GM12864 (cell line): ENCODE measurements at places on chromosomes 11 and 22.

DNA sequence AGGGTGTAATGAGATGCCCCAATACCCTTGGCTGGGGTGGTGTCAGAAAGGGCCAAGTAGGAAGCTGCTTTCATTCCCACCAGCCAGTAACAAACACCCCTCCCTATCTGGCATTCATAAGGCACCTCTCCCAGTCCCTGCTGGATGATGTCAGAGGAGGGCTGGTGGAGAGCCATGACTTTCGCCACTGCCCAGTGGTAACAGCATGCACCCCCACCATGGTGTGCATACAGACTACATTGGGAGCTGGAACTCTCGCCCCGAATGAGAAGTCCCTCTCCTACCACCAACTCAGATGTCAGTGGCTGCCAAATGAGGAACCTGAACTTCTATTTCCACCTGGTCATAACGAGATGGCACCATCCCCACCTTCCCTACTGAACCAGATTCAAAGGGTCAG lies 73.3 kb downstream of the SGSM3 start:
- DNase-seq: no peak

- DNase-seq: no peak
Measured at GRCh38 chr22:30968015-30968923, at the start of gene MORC2. TSS of gene MORC2 (minus strand) at chr22:30968774. CDS start at chr22:30967889, 885 bp downstream.

DNA sequence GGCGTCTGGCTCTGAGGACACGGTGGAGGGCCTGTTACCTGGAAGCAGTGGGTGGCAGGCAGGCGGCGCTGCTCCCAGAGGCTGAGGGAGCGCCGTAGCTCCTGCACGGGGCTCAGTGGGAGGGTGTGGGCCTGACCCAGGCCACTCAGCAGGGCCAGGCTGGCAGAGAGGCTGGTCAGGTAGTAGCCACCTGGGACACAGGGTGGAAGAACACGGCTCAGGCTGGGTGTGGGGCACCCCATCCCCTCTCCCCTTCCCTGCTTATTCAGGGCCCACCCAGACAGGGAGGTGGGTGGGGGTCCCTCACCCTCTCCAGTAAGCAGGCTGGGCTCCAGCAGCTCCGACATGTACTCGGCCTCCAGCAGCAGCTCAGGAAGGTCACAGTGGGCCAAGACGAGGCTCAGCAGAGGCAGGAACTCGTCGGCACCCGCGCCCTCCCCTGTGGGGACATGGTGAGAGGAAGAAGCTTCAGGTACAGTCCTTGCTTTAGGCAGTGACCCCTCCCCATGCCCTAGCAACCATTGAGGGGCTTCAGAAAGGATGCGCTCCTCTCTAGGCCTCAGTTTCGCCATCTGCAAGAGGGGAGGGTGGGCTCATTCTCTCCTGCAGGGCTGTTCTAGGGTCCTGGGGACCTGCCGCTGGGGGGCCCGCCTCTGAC lies 2.9 kb downstream of the RIN1 start:
- DNase-seq: no peak

- no peak for DNase-seq
Measured at GRCh38 chr22:37569009-37569920, 9.0 kb downstream of the CDC42EP1 start.

GRCh38 chr11:90476442-90477007 lies 253.7 kb upstream of the CHORDC1 start:
- peak; percentile 19 for DNase-seq

GRCh38 chr22:35445933-35446332 lies 46.0 kb downstream of the MCM5 start:
- DNase-seq: no peak

GRCh38 chr11:64305691-64306562 lies 603 bp downstream of the ESRRA start:
- no peak for DNase-seq

DNA sequence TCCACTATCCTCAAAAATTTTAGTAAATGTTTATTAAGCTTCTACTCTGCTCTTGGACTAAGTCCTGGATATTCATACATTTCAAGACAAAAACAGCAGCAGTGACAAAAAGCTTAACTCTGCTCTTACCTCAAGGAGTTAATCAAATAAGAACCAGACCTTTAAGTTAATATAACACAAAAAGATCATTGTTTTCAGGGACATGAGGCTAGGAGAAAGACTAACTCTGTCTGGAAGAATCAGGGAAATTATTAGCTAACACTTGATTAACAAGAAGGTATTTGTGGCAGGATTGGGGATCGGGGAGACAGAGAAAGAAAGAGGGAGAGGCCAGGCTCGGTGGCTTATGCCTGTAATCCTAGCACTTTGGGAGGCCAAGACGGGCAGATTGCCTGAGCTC lies 74.4 kb downstream of the PPP2R1B start:
- no peak for DNase-seq

DNA sequence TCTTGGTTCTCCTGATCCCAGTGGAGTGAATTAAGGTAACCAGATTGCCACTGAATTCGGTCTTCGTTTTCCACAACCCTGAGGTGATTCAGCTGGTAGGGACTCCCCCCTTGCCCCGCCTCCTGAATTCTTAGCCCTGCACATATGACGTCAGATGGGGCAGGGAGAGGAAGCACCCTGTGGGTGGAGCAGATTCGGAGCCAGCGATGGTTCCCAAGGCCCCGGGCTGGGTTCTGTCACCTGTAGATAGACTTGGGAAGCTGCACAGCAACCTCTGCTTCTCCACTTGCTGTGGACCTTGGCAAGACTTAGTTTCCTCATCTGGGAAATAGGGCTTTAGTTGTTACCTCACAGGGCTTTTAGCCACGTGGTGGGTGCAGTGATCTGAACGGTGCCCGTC lies 67.8 kb downstream of the CTTN start:
- no peak for DNase-seq

DNA sequence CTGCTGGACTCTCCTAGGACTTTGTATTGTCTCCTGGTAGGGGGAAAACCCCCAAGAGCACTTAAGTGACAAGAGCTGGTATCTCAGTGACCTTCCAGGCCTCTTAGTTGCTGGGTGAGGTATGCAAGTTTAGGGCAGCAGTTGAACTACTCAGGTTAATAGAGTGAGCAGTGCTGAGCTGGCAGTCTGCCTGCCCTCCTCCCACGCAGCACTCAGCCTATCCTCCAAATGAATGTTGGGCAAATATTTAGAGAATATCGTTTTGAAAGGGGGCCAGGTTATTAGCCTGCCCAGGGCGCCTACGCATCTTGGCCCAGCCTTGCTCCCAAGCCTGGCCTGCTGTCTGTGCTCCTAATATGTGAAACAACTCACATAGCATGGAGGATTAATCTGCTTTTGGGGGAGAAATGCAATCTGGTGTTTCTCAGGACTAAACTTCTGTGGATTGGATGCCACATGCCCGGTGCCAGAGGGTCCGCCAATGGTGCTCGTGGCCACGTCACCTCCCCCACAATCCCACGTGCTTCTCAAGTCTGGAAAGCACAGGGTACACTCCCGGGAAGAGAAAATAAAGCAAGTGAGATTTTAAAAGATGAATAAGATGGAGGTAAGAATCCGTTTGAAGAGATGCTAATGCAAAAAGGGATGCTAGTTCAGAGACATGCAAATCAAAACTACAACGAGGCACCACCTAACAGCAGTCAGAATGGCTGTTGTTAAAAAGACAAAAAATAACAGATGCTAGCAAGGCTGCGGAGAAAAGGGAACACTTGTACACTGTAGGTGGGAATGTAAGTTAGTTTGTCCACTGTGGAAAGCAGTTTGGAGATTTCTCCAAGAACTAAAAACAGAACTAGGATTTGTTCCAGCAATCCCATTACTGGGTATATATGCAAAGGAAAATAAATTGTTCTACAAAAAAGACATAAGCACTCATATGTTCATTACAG lies 67.7 kb downstream of the SPON1 start:
- no peak for DNase-seq

GRCh38 chr11:8252388-8252787 lies 11.3 kb downstream of the LMO1 start:
- DNase-seq: no peak

DNA sequence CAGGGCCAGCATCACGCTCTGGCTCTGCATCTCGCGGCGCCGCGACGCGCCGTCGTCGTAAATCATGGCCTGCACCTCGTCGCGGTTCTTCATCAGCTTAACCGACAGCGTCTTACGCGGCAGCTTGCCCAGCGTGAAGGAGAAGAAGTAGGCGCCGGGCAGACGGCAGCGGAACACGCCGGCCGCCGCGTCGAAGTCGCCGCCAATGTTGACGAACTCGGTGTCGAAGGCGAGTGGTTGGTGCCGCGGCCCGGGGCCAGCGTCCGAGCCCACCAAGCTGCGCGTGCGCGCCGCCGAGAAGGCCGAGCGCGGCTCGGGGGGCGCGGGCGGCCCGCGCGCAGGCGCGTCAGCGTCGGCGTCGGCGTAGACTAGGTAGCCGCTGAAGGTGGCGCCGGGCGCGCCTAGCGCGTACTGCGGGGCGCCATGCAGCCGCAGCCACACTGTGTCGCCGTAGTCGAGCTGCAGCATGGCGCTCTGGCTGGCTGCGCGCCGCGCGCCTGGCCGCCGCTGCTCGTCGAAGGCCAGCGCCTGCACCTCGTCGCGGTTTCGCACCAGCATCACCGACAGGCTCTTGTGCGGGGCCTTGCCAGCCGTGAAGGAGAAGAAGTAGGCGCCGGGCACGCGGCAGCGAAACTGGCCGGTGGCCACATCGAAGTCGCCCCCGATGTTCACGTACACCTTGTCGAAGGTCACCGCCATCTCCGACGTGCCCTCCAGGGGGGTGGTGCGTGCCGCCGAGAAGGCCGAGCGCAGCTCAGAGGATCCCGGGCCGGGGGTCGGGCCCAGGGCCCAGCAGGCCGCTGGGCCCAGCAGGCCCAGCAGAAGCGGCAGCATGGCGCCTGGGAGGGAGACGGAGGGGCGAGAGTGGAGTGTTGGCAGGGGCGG lies 3.7 kb downstream of the FAM180B start:
- no peak for DNase-seq

DNA sequence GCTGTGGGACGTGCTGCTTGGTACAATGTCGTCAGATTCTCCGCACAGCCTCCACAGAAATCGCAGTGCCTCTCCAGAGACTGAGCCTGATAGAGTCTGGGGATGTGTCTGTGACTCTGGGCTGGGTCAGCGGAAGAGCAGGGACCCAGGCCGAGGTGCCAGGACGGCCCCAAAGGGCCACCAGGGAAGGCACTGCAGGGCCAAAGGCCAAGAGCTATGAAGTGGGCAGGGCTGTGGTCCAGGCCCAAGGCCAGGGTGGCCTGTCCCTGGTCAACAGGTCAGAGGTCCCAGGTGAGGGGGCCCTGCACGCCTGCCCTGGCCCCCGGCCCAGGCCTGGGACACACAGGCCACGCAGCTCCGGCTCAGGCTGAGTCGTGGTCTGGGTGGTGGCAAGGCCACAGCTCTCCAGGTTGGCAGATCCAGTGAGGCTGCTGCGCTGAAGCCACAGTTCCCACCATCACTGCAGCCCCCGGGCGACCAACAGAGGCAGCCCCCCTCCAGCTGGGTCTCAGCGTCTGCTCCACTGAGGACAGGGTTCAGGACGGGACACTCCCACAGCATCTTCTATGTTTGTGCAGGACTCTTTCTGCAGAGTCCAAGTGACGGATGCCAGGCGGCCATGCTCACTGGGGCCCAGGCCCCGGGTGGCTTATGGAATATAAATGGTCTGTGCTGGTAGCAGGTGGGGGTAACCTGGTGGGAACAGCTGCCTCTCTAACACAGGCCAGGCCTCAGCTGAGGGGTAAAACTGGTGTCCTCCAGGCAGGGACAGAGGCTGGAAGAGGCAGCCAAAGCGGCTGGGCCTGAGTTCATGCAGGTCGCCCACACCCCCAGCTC lies 4.8 kb upstream of the PIM3 start:
- DNase-seq: no peak

DNA sequence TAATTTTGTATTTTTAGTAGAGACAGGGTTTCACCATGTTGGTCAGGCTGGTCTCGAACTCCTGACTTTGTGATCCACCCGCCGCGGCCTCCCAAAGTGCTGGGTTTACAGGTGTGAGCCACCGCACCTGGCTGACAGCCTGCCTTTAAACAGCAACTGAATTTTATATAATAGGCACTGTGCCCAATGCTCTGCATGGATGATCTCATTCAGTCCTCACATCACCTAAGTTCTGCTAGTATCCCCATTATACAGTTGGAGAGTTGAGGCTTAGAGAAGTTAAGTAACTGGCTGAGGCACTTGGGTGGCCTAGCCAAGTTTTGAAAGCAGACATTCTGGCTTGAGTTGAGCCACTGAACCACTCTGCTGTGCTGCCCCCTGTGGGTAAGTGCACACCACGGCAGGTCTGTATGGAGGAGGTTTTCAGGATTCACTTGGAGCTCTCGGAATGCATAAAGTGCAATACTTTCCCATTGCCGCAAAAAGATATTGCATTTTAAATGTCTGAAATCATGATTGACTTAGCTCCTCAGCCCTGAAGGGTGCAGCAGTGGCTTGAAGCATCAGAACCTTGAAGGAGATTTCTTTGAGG lies 112.4 kb downstream of the LDLRAD3 start:
- DNase-seq: no peak

GRCh38 chr11:62876712-62877111 lies 4.0 kb upstream of the SLC3A2 start:
- DNase-seq: no peak

DNA sequence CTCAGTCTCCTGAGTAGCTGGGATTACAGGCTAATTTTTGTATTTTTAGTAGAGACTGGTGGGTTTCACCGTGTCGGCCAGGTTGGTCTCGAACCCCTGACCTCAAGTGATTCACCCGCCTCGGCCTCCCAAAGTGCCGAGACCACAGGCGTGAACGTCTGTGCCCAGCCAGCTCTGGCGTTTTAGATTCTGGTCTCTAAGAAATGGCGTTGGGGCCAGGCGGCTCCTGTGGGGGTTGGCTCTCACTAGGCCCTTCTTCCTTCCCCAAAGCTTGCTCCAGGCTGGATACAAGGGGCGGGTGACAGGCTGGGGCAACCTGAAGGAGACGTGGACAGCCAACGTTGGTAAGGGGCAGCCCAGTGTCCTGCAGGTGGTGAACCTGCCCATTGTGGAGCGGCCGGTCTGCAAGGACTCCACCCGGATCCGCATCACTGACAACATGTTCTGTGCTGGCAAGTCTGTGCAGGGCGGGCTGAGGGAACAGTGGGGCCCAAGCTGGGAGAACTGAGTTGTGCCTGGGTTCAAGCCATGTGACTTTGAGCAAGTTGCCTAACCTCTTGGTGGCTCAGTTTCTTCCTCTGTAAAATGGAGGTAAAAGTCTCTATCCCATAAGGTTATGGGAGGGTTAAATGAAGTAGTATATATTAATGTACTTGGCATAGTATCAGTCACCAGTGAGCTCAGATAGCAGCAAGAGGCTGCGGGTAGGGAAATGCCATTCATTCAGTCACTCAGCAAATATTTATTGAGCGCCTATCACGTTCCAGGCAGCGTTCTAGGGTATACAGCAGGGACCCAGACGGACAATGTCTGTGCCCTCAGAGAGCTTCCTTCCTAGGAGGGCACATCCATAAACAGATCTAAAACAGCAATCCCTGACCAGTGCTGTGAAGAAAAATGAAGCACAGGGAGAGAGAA lies 10.4 kb downstream of the F2 start:
- no peak for DNase-seq

DNA sequence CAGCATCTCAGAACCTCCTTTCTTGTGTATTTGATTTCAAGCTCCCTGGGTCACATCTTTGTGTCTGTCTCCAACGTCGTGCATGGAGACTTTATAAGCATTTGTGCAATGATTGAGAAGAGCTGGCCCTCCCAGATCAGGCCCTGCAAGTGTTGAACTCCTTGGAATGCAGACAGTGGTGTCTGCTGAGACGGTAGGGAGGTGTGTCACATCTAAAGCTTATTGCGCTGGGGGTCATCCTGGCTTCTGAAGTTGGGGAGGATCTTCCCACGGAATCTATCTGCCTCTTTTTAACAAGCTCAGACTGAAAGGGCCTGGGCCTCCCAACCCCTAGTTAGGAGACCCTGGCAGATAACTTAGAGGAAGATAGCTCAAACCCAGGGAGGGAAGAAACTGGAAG lies 6.7 kb downstream of the APLNR start:
- no peak for DNase-seq
